ENCODE measurements at places on chromosomes 12 and 14. TPM values are rescaled to one million over a fixed set of nuclear protein-coding genes. Genes with fewer than 3 reads are reported as not detected.

OR9K2 gene
- not detected for total RNA-seq

TSPAN19 gene
- not detected for total RNA-seq

GRCh38 chr12:108175310-108175709 is 46.2 kb downstream of the WSCD2 start:
- H3K36me3 ChIP-seq, result no peaks in the 10 kb centered on the region
- no peaks in the 10 kb centered on the region for H3K4me1 ChIP-seq
- peaks cover 25% of the 10 kb centered on the region for H3K27me3 ChIP-seq
- no peak overlapping the region for H3K4me3 ChIP-seq
- no peak overlapping the region for H3K27ac ChIP-seq

DNA sequence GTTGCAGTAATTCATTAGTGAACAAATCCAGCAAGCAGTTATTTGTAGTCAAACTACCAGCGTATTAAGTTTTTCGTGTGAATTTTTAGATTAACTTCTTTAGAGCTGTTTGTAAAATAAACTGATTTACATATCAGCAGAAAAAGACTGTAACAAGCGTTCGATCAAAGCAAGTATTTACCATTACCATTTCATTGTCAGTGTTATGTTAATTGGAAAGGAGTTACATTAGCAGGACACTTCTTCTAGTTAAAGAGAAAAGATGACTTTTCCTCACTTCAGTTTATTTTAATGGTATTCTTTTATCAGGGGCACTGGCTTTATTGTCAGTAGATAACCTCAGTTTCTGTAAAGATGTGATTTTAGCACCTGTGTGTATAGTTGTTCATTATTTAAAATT is 151.1 kb upstream of the AEBP2 start:
- H3K4me3 ChIP-seq, result no peak overlapping the region
- no peak overlapping the region for H3K27ac ChIP-seq
- no peak for DNase-seq
- H3K36me3 ChIP-seq, result peaks cover 17% of the 10 kb centered on the region
- H3K4me1 ChIP-seq, result no peaks in the 10 kb centered on the region

Measured in Calu3 (cell line).